Stimulated activated CD8-positive, alpha-beta memory T cell treated with anti-CD3 and anti-CD28 coated beads, Interleukin-15, amount 100 ng/mL, for 4 hours (primary cell): ENCODE measurements at places on chromosomes 7 and 10.

DNA sequence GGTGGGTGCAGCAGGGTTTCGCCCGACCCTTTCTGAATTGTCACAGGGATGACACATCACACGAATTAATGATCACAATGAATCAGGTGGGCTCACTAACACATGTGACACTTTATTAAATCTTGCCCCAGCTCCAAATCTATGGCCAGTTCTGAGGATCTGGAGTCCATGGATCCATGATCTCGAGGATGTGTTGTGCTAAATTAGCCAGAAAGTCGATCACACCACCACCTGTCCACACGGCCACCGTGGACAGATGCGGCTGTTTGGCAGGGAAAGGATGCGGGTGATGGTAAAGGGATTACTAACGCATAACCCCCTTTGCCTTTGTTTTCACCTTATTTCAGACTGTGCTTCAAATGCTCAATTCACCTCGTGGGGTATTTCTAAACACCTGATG is 96.4 kb downstream of the COBL start:
- DNase-seq, result no peak

DNA sequence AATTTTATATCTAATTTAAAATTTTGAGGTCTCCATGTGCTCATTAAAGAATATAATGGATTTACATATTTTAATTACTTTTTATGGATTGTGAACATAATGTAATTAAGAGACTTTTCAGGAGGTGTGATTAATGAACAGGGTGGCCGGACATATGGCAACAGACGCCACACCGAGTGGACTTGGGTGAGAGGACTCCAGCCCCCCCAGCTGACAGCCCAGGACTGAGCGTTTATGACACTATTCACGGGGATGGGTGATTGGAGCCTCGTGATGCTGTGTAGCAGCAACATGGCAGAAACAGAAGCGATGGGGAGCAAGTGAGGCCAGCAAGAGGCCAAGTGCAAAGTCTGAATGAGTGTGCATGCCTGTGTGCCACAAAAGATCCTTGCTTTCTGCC is 1176.9 kb downstream of the TYW1 start:
- DNase-seq, result no peak

DNA sequence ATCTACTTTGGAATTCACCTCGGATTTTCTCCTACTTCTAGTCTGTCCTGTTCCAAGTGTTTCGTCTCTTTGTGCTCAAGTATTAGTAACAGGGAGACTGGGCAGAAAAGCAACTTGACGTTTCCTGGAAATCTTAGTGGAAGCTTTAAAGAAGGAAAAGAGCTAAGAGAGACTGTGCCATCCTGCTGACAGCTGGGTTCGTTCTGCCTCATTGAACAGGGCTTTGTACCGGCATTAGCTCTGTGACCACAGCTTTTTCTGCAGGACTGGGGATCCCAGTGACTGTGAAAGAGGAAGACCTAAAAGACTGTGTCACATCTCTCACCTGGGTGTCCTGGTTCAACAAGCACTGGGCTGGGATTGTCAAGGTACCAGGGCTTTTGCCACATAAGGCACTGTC is 70.8 kb upstream of the CDCA7L start:
- no peak for DNase-seq

DNA sequence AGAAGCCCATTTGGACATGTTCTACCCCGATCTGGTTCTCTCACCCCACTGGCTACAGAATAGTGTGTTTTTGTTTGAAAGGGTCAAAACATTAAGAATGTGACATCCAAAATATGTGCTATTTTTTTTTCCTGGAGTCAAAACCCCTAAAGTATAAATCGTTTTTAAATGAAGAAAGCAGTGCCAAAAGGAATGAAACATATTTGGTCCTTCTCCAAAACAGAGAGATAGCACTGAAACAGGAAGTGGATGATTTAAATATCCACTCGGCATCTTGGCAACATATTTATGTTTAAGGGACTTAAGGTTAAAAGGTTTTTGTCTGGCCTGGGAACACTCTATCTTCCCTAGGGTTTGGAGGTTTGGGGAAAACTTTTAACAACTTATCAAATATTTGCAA is 32.3 kb downstream of the CALD1 start:
- no peak for DNase-seq

DNA sequence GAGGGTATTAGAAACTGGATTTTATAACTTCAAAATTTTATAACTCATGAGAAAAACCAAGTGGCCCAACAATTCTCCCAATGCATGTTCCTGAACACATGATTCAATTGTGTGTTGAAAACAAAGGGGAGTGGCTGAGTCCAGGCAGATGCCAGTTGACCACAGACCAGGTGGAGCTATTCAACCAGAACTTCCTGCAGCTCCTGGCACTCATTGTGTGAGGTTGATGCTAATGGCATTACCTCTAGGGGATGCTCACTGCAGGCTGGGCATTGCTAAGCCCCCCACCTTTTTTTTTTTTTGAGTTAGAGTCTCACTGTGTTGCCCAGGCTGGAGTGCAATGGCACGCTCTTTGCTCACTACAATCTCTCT is 20.3 kb downstream of the MYOF start:
- DNase-seq, result no peak

DNA sequence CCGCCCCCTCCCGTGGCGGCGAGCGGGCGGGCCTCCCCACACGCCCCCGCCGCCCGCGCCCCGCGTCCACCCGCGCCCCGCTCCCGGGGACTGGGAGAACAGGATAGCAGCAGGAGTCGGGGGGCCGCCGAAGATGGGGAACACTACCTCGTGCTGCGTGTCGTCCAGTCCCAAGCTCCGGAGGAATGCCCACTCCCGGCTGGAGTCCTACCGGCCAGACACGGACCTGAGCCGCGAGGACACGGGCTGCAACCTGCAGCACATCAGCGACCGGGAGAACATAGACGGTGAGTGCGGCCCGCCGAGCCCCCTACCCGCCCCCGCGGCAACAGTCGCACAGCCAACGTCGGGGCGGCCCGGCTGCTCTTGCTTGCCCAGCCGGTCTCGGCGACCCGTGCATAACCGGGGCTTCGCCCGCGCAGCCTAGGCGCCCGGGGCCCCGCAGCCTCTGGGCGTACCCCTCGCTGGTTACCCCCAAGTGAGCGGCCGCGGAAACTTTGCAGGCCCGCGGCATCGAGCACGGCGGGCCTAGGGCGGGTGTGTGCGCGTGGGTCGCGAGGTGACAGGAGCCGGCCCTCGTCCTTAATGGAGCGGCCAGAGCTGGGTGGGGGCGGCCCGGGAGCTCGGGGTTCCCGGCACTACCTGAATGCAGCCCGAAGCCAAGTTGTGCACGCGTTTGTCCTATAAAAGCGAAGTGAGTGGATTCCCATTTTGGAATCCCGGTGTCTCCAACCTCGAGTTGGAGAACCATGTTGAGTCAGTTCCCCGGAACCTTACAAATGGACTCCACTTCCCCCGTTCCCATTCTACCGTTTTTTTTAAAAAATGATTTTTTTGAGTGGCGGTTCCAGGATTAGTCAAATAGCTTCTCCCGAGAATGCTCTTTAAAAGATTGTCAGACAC is 863 bp downstream of the CCNY start:
- DNase-seq, result no peak

- DNase-seq, result no peak
Observed at GRCh38 chr10:51425431-51425830, 274.0 kb downstream of the CSTF2T start.

- DNase-seq, result no peak
Observed at GRCh38 chr7:50731703-50732582, 50.8 kb downstream of the GRB10 start.

DNA sequence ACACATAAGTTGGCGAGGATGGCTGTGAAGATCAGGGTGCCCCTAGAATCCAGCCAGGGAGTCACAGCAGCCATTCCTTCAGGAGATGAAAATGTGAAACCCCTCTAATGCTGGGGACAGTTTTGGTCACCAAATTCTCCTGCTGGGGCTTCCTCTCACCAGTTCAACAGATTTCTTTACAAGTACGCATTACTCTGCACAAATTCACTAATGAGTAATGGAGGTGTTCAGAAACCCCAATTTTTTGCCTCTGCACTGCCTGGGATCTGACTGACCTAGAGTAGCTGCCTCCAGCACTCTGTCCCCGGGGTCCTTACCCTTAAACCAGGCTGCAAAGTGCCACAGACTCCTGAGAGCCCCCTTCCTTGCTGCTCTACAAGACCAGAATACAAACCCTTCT is 16.1 kb downstream of the TRPV5 start:
- DNase-seq, result no peak

- no peak for DNase-seq
Observed at GRCh38 chr7:954330-955238, at the start of gene ADAP1. Gene ADAP1, minus strand, starts transcription at chr7:954680. Its CDS starts 203 bp downstream, at chr7:954477.

DNA sequence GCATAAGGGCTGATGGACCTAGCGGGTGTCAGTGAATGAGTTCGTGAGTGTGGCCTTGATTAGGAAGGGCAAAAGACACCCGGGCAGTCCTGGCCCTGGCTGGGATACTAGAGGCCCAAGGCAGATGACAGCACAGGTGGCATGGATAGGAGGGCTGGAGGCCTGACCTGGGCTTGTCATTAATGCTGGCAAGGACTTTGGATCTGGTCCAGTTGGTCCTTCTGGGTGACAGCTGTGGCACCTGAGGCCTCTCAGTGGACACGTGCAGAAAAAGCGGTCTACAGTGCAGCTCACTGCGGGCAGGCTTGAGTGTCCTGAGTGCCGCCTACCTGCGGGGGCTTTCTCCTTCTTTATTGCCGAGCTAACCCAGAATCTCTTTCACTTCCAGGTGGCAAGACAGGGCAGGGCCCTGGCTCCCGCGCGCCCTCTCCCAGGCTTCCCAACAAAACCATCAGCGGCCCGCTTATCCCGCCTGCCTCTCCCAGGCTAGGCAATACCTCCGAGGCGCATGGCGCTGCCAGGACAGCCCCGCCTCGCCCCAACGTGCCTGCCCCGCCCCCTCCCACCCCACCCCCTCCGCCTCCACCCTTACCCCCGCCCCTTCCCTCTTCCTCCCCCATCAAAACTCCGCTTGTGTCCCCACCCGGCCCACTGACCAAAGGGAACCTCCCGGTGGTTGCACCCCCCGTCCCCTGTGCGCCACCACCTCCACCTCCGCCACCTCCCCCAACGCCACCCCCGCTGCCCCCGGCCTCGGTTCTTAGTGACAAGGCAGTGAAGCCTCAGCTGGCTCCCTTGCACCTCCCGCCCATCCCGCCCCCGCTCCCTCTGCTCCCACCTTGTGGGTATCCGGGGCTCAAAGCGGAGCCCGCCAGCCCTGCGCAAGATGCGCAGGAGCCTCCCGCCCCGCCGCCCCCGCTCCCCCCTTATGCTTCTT is 77.4 kb downstream of the WIPF3 start:
- DNase-seq, result no peak

DNA sequence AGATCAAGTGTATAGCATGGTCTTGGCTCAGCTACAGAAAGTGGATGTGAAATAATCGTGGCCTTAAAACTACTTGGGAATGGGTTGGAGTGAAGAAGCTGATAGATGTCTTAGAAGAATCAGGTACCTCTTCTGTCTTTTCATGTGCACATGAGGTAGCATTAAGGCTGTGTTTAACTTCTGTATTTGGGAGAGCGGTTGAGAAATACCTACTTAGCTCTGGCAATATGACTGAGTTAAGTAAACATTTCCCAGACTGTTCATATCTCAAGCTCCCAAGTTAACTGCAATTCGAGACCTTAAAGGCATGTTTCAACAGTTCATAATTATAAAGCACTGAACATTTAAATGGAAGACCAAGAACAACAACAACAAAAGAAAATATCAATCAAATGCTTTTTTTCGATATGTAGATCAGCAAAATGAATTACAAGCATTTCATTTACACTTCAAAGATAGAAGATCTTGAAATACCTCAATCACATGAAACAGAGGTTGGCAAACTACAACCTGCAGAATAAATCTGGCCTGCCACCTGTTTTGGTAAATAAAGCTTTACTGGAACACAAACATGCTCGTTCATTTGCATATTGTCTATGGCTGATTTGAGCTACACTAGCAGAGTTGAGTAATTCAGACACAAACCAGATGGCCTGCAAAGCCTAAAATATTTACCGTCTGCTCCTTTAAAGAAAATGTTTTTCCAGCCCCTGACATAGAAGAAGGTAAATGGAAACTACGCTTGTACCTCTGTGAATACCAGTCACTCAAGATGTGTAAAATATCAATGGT is 337.1 kb upstream of the GLI3 start:
- DNase-seq, result no peak

GRCh38 chr7:148919859-148920258 is 35.8 kb upstream of the EZH2 start:
- no peak for DNase-seq

GRCh38 chr7:148391591-148391990 is 199.0 kb upstream of the C7orf33 start:
- no peak for DNase-seq

- DNase-seq, result no peak
Observed at GRCh38 chr7:105760551-105761447, 115.6 kb downstream of the ATXN7L1 start.

- no peak for DNase-seq
Observed at GRCh38 chr10:17787087-17787961, 21.8 kb upstream of the MRC1 start.

DNA sequence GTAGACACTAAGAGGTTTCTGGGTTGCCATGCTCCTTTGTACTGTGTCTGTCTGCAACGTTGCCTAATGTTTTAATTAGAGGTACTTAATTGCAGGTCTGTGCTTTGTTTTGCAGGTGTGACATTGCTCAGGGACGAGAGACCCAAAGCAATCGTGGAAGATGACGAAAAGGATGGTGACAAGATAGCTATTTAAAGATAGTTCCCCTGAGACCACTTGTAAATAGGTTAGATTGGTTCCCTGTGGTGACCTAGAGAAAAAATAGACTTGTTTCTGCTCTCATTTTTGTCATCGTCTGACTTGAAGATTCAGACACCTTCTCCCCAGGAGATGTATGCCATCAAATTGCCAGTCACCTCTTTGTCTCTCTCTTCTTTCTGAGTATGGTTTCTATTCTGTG is 20.1 kb downstream of the PPP1R17 start:
- no peak for DNase-seq

- DNase-seq, result no peak
Observed at GRCh38 chr10:3763852-3764625, 21.0 kb downstream of the KLF6 start.
